ENCODE measurements at places on chromosomes 5 and 9.

GRCh38 chr9:136588663-136589464 is 43.0 kb upstream of the NOTCH1 start:
- no peak for DNase-seq

- no peak for DNase-seq
These were observed 56.0 kb downstream of the AUH start for GRCh38 chr9:91305596-91306295.

DNA sequence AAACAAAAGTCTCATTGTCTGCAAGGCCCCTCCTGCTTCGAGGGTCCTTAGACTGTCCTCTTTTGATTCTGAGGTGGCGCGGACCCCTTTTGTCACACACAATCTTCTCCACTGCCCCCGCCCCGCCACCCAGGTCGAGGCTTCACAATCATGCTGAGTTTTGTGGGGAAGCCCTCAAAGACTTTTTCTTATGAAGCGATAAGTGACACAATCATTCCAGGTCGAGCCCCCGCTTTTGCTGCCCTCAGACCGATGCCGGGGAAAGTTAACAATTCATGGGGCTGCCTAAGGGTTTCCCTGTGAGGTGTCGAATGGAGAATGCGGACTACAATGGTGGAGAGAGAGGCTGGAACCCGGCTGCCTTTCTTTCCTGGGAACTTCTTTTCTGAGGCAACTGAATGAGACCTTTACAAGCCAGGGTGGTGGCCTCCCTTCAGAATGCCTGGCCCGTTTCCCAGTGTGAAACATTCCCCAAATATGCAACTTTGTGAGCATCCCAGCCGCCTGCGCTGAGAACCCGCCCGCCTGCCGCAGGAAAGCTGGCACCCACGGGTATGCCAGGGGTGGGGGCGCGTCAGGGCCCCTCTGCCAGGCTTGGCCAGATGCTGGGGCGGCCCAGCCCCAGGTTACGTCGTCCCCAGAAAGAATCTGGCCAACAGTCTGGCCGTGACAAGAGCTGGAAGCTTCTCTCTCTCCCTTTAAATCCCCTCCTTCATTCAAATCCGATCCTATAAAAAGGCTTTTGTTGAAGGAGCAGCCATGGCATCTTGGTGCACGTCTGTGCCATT is 71.9 kb downstream of the MAP1B start:
- DNase-seq, result no peak

DNA sequence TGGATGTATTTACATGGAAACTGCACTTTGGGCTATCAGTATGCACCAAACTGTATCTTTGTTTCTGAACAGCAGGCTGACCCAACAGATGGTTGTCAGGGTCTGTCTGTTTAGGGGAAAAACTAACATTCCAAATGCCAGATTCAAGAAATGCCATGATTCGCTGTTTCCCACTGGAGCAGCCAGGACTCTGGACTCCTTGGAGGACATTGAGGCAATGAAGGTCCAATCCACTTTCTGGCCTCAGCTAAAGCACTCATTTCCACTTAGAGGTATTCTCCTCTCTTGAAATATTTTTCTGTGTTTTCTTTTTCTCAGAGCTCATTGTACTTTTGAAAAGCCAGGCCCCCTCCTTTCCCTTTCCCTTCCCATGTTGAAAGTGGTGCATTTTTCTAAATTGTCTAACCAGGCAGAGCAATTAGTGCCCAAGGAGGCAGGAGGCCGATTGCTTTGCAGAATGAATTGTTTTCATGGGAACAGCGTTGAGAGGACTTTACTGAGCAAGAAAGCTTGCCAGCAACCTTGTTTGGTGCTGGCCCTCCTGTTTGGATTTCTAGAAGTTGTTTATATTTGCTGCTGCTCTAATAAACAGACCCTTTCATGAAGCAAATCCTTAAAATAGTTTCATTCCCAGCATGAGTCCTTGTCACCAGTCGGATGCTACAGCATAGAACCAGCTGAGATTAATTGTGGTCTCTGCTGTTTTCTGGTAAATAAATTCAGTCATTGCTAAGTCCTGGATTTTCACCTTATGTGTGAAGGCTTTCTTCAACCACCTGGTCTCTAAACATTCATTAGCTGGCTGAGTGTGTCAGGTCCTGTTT is 132.8 kb upstream of the TAF11L2 start:
- DNase-seq, result no peak

DNA sequence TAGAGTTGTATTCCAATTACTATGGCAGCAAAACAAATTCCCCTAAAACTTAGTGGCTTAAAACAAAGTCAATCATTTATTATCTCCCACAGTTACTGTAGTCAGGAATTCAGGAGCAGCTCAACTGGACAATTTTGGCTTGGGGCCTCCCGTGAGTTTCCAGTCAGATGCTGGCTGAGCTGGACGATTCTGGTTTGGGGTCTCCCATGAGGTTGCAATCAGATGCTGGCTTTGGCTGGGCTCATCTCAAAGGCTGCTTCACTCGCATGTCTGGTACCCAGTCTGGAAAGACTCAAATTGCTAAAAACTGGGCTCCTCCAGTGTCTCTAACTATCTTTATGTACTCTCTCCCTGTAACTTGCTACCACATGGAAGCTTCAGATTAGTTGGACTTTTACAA is 130.1 kb downstream of the C5orf15 start:
- no peak for DNase-seq

DNA sequence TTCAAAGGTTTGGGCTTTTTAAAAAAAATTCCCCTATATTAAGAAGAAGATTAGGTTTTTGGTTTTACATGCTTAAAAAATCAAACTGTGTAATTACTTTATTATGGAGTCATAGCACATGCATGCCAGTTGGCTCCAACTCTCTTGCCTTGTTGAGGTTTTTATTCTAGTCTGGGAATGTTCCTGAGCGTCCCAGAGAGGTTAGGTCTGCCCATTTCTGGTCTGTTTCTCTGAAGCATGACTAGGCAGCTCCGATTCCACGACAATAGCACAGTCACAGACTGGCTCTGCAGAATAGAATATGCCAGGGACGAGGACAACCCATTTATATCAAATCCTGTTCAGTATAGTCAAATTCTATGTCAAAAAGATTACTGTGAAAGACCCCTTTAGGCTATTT is 217.0 kb downstream of the PCSK5 start:
- no peak for DNase-seq

DNA sequence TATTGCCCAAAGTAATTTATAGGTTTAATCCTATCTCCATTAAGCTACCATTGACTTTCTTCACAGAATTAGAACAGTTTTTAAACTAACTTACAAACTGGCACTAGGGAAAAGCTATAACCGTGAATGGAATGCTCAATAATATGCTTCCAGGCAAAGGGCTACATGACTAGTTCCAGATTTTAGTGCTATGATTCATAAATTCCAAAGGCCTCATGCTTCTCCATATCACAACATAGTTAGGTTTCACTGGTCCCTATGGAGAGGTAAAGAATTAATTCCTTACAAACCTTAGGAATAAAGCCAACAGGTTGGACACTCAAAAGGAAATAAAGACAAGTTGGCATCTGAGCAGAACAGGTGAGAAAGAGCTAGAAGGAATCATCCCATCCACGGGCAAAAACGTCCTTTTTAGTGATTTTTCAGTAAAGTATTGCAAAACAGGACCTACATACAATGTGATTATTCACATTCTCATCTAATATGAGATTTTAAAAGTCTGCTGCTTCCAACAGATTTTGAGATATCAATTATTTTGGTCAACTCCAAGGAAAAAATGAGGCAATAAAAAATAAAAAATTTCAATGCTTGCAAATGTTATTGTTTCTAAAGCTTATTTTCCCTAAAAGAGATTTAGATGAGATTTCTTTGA is 97.0 kb upstream of the TARS1 start:
- DNase-seq, result no peak

- no peak for DNase-seq
These were observed 479.4 kb downstream of the DMAC1 start for GRCh38 chr9:7320139-7320538.

DNA sequence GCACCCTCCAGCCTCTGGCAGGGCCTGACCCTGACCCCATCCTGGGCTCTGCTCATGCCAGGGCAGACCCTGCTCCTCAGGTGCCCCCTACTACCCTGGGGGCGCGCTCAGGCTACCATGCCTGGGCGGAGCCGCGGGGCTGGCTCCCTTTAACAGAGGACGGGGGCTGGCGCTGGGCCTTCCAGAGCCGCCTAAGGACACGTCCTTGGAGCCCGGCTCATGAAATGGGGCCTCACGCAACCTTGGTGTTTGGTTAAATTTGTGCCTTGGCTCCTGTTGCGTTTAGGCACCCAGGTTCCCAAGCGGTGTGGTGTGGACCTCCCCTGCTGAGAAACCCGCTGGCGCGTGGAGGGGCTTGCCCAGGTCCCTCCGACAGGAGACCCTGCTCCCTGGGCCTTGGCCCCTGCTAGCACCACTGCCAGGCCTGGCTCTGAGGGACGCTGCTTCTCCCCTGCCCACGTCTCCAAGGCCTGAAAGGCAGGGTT is 3.4 kb upstream of the EHMT1 start:
- no peak for DNase-seq

DNA sequence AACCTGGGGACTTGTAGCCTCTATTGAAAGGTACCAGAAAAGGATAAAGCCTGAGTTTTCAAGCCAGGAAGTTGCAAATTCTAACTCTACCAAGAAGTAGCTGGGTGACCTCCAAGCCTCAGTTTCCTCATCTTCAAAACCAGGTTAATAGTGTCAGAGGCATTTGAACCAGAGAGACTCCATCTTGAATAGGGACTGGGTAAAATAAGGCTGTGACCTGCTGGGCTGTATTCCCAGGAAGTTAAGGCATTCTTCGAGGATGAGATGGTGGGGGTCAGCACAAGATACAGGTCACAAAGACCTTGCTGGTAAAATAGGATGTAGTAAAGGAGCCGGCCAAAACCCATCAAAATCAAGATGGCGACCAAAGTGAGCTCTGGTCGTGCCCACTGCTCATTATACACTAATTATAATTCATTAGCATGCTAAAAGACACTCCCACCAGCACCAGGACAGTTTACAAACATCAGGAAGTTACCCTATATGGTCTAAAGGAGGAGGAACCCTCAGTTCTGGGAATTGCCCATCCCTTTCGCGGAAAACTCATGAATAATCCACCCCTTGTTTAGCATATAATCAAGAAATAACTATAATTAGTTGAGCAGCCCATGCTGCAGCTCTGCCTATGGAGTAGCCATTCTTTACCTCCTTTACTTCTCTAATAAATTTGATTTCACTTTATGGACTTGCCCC is 3.8 kb upstream of the SERINC5 start:
- DNase-seq, result no peak

GRCh38 chr5:63097286-63097685 is 518.7 kb downstream of the LRRC70 start:
- DNase-seq, result no peak

Data from activated CD4-positive, alpha-beta T cell treated with anti-CD3 and anti-CD28 coated beads, Interleukin-2, amount 50 U/mL, for 4 hours (primary cell).